ENCODE measurements at places on chromosomes 2 and 18.
A peak's percentile ranks its signal among the peaks of the same experiment; 100 is the strongest.

DNA sequence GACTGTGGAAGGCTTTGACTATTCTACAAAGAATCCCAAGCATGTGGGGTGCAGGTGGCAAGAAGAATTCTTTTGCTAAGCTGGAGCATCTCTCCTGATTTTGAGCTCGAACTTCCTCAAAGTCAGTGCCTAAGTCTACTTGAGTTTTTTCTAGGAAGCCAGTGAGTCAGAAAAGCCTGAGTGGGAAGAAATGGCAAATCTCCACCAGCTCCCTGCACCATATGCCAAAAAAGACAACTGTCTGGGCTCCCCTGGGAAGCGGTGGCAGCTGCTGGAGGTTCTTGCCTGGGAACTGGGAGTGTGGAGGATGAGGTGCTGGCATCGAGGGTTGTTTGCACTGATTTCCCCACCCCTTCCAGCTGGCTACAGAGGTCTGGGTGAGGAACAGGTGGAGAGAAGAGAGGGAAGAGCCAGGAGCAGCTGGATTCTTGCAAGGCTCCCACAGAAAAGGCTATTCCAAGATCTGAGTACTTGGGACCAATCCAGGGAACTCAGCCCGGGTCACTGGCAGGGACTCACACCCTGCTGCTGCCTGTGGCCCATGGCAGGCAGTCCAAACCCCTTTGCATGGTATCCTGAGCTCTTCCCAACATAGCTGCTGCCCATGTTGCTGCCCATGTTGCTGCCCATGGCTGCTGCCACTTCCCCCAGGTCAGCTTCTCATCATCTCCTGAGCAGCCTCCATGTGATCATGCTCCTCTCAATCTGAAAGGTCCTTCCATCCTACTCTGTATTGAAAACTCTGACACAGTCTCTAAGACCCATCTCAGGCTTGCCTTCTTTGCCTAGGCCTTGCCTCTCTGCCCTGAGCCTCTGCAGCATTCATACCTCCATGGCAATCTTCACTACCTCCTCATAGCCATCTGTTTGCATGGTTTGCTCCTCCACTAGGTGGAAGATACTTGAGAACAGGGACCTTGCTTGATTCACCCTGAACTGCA, 128.3 kb upstream of the SPATS2L start:
- no peak for DNase-seq

DNA sequence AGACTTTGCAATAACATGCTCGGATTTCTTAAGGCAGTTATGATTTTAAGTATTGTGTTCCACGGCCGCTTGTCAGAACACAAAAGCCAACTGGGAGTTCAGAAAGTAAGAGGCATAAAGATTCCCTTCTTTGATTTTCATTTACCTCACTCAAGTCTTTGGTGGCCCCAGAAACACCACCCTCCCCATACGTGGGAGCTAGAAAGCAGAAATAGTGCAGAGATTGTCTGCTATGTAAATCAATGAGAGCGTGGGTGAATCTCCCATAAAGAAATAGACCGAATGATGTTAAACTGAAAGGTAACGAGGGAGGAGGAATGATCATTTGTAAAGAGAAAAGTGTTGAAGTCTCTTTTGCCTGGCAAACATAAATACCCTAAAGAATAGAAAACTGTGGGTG, 322.1 kb upstream of the ETAA1 start:
- DNase-seq, result no peak

DNA sequence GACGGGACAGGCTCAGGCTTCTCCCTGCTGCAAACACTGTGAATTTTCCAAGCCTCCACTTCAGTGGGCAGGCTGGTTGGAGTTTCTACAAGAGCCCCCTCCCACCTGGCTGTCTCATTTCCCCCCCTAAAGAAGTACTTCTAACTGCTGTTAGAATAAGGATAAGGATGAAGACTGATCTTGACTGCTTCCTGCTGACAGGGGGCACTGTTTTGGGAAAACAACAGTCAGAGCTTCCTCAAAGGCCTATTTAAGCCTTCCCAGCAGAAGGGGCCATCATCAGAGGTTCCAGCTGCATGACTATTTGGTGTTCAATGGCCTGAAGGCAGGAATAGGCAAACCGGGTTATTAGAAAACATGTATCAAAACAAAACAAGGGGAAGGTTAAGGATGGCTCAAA, 1162.8 kb downstream of the DSC3 start:
- DNase-seq, result no peak

- no peak for DNase-seq
Measured at GRCh38 chr2:195304310-195304709, 352.7 kb upstream of the SLC39A10 start.

DNA sequence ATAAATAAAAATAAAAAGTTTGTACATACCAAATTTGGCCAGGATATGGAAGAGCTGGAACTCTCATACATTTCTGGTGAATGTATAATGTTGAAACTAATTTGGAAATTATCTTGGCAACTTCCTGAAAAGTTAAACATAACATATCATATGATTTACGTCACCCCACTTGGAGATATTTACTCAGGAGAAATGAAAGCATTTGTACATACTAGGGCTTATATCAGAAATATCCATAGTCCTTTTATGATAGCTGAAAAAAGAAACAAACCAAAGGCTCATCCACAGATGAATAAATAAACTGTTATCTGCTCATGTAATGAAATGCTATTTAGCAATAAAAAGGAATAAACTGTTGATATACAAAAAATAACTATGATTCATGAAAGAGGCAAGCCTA, 318.2 kb upstream of the NRXN1 start:
- no peak for DNase-seq

DNA sequence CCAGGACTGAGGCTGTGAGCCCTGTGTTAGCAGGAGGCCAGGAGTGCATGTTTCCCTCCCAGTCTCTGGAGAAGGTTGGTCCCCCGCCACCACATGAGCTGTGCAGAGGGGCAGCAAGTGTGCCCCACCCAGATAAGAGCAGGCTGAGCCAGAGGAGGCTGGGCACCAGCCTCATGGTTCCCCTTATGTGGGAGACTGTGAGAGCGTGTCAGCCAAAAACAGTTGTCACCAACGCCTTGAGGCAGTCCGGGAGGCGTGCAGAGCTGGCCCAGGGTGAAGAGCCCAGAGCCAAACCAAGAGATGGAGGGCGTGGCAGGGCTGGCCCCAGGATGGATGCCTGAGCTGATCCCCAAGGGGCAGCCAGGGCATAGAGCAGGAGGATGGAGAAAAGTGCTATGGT, 128.7 kb upstream of the GLI2 start:
- DNase-seq, result no peak

GRCh38 chr2:34069604-34070003, 470.5 kb upstream of the FAM98A start:
- DNase-seq, result no peak

DNA sequence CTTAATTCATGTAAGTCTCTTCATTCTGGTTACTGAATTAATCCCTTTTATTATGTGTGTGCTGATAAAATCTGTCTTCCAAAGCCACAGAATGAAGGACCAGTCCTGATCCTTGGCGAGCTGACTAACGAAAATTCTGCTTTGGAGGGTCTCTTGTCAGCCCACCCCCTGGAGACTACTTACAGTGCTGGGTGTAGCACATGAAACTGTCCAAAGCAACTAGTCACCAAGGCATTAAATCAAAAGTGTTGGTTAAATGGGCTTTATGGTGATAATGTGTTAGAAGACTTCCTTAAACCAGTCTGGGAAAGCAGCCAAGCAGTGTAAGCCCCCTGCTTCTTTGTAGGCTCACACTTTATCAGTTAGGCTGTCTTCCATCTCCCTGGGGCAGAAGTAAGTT, 420.2 kb downstream of the SUCLG1 start:
- DNase-seq, result no peak

DNA sequence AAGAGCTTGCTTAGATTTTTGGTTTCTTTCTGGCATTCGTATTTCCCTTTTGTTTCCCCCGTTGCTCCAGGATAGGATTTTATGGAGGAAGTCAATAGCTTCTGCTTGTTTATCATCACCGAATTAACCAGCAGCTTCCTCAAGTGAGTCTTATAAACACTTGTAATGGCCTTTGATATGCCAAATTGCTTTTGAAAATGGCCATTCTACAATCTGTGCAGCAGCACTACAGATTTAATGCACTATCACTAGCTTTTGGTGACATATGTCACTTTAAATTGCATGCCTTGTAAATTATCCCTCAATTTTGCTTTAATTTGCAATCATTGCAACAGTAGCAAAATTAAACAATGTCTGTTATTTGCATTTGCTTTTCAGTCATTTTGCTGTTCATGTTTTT, 774.7 kb downstream of the METTL4 start:
- DNase-seq, result no peak

DNA sequence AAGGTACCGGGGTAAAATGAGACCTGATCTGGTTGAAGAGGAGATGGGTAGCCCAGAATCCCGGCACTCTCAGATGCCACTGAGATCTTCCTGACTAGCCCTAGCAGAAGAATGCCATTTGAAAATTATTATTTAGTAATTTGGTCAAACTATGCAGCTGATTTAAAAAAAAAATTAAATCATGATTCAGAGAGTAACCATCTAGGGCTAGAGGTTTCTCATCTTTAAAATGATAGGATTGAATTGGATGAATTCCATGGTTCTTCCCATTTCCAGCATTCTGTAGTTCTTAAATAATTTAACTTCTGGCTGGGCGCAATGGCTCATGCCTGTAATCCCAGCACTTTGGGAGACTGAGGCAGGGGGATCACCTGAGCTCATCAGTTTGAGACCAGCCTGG, 106.1 kb downstream of the MYO1B start:
- DNase-seq, result no peak

GRCh38 chr2:226649871-226650660, 149.6 kb downstream of the IRS1 start:
- DNase-seq, result peak; percentile 62

DNA sequence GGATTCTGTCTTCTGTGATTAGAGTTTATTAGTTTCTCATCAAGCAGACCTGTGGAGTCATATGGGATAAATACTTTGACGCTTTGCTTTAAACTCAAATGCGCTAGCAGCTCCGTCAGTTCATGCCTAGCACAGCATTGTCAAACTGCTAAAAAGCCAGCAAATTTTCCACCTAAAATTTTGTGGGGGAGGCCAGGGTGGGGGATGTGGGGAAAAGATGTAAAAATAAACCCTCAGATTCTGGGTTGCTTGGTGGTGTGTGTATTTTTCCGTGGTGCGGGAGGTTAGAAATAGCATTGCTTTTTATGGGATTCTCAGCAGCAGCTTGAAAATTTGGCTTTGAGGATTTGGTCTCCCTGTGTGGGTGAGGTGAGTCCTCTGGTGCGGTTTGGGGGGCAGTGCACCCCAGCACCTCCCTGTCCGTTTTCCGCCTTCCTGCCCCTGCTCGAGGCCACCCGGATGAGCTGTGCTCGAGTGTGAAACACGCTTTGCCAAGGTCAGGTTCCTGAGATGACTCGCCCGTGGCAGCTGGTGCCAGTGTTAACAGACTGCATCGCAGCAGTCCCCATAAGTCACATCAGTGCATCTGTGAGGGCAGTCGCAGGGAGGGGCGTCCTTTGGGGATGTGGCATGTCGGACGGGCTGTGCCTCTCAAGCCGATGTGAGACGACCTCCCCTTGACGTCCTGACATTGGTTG, 65.9 kb downstream of the LDLRAD4 start:
- no peak for DNase-seq

Measured in psoas muscle (tissue), 8 donors.